Cardiac muscle cell (in vitro differentiated cells and primary cell): ENCODE measurements at places on chromosomes 1 and 21. TPM values are rescaled to one million over a fixed set of nuclear protein-coding genes. Genes with fewer than 3 reads are reported as not detected.

Gene CLDN17
- not detected in 2 replicates for total RNA-seq

Gene IL24
- not detected in 2 replicates for total RNA-seq

DNA sequence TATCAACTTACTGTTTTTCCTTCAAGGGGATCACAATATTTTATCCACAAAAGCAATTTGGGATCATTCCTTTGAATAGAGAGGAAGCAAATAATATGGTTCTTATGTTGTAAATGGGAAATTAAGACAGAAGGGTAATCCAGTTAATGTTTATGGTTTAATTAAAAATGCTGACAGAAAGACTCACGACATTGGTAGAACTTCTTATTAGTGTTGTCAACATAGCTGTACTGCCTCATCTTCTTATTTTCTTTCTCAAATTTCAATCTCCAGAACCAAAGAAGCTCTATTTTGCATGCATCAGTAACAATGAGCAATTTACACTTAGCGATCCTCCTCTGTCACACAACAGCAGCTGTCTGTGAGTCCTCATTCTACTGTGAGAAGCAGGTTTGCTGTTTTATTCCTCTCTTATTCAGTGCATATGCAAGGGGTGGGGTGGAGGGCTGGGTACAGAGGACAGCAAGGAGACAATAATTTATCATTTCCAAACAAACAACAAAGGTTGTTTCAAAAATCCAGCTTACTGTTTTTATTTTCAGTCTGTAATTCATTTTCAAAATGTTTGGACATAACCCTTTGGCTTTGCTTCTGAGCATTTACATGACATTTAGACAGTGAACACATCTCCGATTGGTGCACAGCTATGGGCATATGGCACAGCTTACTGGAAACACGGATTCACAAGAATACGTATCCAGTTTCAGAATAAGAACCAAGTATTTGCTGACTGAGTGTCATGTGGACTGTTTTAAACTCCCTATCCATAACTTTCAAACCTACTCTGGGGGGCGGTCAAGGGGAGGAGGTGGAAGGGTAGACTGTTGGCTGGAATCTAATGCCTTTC, 335.9 kb downstream of the RGS7 start:
- H3K27ac ChIP-seq: no peak overlapping the region
- no peaks in the 10 kb centered on the region for H3K36me3 ChIP-seq
- no peaks in the 10 kb centered on the region for H3K27me3 ChIP-seq
- no peak overlapping the region for H3K4me3 ChIP-seq
- no peaks in the 10 kb centered on the region for H3K4me1 ChIP-seq

- peak; percentile 77 for DNase-seq
- no peaks in the 10 kb centered on the region for H3K36me3 ChIP-seq
- peaks cover 50% of the 10 kb centered on the region for H3K27me3 ChIP-seq
- H3K4me1 ChIP-seq: peaks cover 28% of the 10 kb centered on the region
These were observed 17.6 kb upstream of the ALX3 start for GRCh38 chr1:110087812-110088738.

DNA sequence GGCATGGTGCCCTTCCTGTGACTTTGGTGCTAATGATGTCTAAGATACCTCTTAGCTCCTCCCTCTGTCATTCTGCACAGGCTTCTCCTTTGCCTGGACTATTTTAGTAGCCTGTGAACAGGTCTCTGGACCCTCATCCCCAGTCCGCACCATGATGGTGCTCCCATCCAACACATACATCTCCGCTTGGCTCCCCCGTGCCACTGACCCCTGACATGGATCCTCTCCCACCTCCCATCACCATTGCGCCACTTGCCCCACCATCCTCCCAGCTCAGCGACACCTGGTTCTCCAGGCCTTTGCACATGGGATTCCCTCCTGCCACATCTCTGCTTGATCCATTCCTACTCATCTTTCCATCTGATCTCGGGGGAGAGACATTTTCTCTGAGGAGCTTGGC, 33.9 kb downstream of the RUNX3 start:
- H3K27ac ChIP-seq: no peak overlapping the region
- H3K36me3 ChIP-seq: no peaks in the 10 kb centered on the region
- no peak overlapping the region for H3K4me3 ChIP-seq
- no peaks in the 10 kb centered on the region for H3K27me3 ChIP-seq

DNA sequence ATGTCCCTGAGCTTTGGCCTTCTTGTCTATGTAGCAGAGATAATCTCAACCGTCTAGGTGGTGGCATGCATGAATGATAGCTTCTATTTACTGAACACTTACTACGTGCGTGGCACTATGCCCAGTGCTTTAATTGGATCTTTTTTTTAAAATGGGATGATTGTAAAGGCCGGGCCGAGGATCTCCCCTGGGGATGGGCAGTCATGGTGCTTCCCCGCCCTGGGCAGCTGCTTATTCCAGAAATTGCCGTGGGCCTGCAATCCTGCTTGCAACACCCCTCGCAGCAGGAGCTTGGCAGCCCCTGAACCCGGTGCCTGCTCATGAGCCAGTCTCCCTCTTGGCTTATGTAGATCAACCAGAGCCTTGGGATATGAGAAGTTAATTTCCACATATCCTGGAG, 360.7 kb downstream of the CAMTA1 start:
- H3K4me3 ChIP-seq: no peak overlapping the region
- no peaks in the 10 kb centered on the region for H3K36me3 ChIP-seq
- H3K4me1 ChIP-seq: peaks cover 13% of the 10 kb centered on the region
- no peak overlapping the region for H3K27ac ChIP-seq
- no peaks in the 10 kb centered on the region for H3K27me3 ChIP-seq

- H3K27me3 ChIP-seq: peaks cover 13% of the 10 kb centered on the region
- no peak overlapping the region for H3K4me3 ChIP-seq
- DNase-seq: no peak
- no peak overlapping the region for H3K27ac ChIP-seq
- no peaks in the 10 kb centered on the region for H3K36me3 ChIP-seq
- no peaks in the 10 kb centered on the region for H3K4me1 ChIP-seq
These were observed 5.0 kb upstream of the GUCA2B start for GRCh38 chr1:42148166-42148565.

DNA sequence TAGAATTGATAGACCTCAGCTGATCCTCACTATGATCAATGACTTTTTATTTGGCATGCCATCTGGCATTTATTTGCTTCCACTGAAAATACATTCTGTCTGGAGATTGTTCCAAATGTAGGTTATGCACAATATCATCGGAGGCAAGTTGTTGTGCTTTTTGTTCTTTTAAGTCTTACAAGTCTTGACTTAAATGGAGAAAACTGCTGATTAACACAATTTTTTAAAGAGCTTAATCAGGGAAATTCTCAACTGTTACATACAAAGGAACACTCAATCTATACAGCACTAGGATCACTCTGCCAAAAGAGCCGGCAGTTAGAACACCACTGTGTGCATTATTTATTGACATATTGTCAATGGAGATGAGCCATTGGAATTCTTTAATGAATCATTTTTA, 19.2 kb downstream of the CYYR1 start:
- H3K4me1 ChIP-seq: no peaks in the 10 kb centered on the region
- DNase-seq: no peak
- no peaks in the 10 kb centered on the region for H3K27me3 ChIP-seq
- H3K27ac ChIP-seq: no peak overlapping the region

GRCh38 chr1:26288311-26288941, 8.5 kb downstream of the SH3BGRL3 start:
- H3K27ac ChIP-seq: no peak overlapping the region
- H3K27me3 ChIP-seq: no peaks in the 10 kb centered on the region
- no peak overlapping the region for H3K4me3 ChIP-seq
- DNase-seq: no peak
- no peaks in the 10 kb centered on the region for H3K4me1 ChIP-seq
